ENCODE measurements at places on chromosomes 11 and 22.

GRCh38 chr11:123681030-123681429 lies 26.6 kb upstream of the SCN3B start:
- DNase-seq, result no peak

DNA sequence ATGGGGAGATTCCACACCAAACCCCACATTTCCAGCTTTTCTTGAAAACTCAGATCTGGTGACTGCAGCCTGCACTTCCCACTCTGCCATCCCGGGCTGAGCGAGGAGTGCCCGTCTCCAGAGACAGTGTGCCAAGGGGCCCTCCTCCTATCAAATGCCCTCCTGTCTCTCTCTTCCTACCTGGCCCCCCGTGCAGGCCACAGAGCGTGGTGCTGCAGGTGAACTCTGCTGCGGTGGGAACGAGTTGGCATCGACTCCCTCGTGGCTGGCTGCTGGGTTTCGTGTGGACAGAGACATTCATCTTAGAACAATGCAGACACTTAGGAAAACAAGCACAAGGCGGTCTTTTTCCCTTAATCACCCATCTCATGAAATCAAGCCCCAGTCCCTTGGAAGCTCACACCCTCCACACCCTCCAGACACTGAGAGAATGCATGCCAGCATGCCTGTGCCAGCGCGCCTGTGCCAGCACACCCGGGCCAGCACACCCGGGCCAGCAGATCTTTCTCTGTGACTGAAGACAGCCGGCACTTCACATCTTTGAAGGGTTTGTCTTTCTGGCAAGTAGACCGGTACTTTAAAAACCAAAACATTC lies 65.0 kb downstream of the PARVB start:
- peak; percentile 45 for DNase-seq

- peak; percentile 82 for DNase-seq
These were observed 5.0 kb downstream of the DGKZ start for GRCh38 chr11:46352063-46352841.

DNA sequence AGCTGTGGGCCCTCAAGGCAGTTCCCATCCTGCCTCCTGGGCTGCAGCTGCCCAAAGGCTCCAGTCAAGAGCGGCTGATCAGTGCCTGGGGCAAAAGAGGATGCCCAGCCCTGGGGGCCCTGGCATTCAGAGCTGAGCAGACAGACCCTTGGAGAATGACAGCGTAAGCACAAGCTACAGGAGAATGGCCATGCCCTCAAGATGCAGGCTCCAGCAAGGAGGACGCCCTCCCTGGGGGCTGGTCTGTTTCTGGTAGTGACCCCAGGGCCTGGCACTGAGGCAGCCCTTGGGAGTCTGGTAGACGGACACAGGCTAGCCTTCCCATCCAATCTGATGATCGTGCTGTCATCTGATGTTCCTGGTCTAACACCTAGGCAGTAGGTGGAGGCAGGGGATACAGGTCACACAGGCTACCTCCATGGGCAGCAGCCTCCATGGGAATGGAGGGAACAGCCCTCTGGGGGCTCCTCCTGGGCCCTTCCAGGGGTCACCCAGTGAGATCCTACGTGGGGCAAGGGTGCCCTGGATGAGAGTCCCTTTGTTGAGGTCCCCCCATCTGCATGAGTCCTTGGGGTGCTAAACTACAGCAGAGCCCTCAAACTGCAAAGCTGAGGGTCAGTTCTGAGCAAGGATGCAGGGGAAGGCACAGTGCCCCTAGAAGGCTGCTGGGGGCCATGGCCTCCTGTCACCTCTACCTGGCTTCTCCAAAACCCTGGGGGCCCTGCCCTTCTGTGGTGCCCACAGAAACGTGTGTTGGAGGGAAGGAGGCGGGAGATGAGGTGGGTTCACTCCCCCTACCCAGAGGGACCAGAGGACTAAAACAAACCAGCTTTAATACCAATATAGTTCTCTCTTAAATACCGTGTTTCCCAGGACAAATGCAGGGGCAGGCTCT lies 10.2 kb upstream of the SF1 start:
- DNase-seq, result peak; percentile 23

DNA sequence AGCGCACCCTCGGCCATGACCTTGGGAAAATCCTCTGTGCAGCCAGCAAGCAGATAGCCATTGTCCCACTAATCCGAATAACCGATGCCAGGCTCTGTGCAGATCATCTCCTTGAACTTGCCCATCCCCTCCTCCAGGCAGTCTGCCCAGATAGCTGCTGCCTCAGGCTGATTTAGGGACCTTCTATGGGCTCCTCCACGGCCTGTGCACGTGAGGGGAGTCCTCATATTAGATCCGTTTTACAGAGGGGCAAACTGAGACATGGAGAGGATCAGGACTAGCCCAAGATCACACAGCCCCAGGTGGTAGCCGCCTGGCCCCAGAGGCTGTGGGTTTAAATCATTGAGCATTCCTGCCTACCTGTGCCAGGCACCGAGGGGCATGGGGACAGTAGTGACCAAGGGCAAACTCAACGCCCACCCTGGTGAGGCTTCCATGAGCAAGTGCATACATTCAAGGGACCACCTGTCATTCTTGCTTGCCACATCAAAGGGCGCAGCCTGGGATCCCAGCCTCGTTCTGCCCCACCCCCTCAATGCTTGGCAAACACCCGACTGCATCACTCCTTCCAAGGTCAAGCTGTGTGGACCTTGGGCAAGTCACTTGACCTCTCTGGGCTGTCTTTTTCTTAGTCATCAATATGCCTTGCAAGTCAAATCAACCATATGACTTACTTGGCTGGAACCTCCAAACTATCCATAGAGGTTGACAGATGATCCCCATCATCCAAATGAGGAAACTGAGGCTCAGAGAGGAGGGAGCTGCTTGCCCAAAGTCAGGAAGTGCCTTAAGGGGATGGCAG lies 131.6 kb downstream of the MN1 start:
- no peak for DNase-seq

DNA sequence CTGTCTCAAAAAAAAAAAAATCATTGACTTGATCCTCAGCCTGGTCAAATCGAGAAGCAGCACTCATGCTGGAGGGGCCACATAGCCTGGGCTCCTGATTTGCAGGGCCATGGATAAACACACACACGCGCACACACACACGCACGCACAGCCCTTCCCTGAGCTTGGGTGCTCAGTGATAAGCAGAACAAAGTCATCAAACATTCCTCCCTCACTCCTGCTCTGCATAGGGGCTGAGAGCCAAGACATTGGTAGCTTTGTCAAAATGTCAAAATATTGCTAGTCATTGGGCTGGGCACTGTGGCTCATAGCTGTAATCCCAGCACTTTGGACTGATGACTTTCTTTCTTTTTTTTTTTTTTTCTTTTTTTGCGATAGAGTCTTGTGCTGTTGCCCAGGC lies 34.0 kb upstream of the A4GALT start:
- no peak for DNase-seq

GRCh38 chr11:122724520-122724919 lies 69.0 kb downstream of the UBASH3B start:
- no peak for DNase-seq

DNA sequence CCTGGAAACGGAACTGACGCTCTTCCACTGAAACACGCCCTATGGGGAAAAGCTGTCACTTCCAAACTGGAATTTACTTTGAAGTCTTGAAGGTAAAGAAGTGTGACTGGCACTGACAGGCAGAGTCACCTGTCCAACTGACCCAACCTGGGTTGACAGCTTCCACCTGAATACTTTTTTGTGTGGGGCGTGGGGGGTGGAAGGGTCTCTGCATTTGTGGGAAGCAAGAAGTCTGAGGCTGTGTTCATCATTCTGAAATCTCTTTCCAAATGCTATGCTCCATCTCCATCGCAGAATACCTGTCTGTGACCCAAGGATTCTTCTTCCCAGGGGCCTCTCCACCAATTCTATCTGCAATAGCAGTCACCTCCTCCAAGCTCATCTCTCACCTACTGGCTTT lies 7.8 kb downstream of the IFT27 start:
- DNase-seq, result no peak

- no peak for DNase-seq
These were observed 345.4 kb downstream of the BUD13 start for GRCh38 chr11:116427337-116427902.

DNA sequence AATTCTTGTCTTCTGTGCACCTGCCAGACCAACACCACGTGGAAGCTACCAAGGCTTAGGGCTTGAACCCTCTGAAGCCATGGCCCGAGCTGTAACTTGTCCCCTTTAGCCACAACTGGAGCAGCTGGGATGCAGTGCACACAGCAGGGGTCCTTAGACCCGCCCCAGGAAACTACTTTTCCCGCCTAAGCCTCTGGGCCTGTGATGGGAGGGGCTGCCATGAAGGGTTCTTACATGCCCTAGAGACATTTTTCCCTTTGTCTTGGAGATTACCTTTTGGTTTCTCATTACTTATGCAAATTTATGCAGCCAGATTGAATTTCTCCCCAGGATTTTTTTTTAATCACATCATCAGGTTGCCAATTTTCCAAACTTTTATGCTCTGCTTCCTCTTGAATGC lies 9.7 kb downstream of the PATE3 start:
- DNase-seq, result no peak

DNA sequence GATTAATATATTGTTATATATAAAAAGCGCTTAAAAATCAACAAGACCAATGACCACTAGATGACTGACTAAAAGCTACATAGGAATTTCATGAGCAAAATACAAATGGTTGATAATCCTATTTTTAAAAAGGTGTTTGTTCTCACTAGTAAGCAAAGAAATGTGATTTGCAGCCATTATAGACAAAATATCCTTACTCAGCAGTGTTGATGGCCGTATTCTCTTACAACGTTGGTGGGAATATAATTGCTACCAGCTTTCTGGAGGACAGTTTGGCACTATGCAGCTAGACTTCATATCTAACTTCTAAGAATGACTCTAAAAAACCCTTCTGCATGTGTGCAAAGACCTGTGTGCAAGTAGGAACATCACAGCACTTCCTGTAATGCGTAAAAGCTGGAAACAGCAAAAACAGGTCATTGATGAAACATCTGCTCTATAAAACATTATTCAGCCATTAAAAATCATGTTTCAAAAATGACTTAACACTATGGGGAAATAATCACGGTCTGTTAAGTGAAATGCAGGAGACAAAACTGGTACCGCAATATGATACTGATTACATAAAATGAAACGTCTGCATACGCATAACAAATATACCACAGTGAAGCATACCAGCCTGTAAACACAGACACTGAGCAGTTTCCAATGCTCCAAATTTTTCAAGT lies 70.1 kb upstream of the LINC01488 start:
- no peak for DNase-seq

GRCh38 chr11:93905384-93905783 lies 55.0 kb upstream of the VSTM5 start:
- no peak for DNase-seq

DNA sequence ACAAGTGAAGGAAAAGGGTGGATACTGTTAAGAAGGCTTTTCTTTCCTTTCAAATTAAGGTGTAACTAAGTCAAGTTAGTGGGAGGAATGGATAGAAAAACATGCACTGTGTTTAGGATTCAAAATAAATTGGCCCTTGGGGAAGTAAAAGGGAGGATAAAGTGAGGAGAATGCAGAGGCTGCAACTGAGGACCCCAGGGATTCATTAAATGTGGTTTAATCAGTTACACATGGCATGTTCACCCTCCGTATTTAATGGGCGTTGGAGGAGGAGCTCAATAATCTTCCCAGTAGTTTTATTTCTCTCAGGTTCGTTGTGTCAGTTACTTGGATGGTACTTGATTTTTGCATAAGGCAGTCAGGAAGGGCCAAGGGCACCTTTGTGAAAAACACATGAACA lies 966.3 kb downstream of the JRKL start:
- DNase-seq, result no peak

GRCh38 chr22:49735411-49735900 lies 92.2 kb downstream of the BRD1 start:
- DNase-seq, result peak; percentile 77

DNA sequence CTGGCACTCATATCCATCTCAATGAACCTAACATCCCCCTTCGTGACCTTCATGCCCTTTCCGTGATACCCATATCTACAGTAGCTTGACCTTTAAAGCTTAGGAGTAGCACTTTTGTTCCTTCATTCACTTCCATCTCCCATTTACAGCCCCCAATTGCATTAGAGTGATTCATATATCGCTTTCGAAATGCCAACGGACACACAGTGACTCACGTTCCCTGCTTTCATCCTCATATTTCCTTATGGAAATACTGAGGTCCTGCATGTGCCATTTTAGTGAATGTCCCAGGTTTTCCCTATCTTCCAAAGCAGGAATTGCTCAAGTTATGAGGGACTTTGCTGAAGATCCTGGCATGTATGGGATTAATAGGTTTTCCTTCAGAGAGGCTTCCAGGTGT lies 44.3 kb upstream of the CEP126 start:
- DNase-seq, result no peak

DNA sequence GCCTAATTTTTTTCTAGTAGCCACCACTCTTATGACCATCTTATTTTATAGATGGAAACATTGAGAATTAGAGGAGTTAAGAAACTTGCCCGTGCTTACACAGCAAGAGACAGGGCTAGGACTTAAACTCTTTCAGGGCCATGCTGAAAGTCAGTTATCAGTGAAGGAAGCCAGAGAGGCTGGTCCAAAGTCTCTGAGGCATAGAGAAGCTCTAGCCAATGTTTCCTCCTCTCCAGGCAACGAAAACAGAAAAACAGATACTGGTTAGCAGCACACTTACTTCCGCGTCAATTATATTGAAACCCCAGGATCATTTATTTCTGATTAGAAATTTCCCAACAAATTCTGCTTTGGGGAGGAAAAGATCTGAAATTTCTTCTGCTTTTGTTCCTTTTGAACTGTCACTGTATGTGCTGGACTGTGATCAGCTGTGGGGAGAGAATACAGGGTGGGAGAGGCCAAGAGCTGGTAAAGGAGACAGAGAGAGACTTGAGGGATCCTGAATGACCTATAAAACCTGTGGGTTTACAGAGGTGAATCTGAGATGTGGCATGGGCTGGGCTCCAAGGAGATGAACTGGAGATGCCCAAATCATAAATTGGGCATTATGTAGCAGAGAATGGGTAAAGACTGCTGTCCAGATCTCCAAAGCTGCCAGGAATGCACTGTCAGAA lies 37.5 kb upstream of the CAPRIN1 start:
- DNase-seq, result no peak

GRCh38 chr11:61695917-61696316 lies 15.7 kb downstream of the DAGLA start:
- DNase-seq, result peak; percentile 94

DNA sequence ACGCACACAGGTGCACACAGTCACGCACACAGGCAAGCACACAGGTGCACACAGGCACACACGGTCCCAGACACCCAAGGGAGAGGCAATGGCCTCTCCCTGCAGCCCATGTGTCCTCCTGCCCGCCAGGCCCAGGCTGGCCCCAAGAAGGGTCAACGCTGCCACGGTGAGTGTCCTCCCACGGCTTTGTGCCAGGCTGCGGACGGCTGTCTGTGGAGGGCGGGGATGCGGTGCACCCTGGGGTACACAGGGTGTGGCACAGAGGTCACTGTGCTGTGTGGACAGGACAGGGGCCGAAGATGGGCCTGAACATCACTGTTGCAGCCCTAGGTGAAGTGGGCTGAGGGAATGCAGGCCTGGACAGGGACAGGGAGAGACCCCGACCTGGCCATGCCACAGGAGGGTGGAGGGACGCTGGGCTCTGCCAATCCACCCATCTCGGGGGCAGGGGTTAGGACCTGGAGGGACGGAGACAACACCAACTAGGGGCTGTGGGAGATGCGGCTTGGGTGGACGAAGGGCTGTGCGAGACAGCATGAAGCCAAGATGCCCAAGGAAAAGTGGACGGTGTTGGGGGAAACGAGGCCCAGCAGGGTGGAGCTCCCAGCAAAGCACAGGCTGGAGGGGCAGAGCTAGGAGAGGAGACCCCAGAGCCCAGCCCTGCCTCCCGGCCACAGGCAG lies 523.8 kb downstream of the BRD1 start:
- DNase-seq, result peak; percentile 45

GRCh38 chr11:86678823-86679222 lies 6.4 kb upstream of the ME3 start:
- no peak for DNase-seq

GRCh38 chr22:46569848-46570695 lies 32.7 kb upstream of the CELSR1 start:
- DNase-seq, result no peak

All from kidney (tissue), 22 donors.